ENCODE measurements at places on chromosomes 5 and 9. TPM values are rescaled to one million over a fixed set of nuclear protein-coding genes. Genes with fewer than 3 reads are reported as not detected.

PFN3 gene
- not detected for total RNA-seq

GRCh38 chr5:36177154-36177553 is 25.2 kb downstream of the SKP2 start:
- no peak for DNase-seq

DNA sequence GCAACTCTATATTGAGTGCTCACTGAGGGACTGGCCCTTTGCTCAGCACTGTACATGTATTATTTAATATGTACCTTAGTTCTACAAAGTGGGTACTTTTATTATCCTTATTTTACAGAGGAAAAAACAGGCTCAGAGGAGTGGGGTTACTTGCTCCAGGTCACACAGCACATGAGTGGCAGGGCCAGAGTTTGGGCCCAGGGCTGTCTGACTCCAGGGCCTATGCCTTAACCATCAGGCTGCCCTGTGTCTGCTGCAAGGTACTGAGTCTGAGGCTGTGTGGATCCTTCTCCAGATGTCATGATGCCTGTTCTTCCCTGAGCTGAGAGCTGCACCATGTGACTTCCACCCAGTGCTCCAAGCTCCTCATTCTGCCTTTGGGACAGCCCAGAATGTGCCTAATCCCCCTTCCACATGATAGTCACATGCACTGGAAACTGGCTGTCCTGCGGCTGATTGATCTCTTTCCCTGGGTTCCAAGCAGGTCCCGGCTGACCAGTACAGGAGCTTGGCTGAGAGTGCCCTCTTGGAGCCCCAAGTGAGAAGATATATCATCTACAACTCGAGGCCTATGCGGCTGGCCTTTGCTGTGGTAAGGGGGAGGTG is 15.4 kb downstream of the TMEM268 start:
- no peak for DNase-seq

DNA sequence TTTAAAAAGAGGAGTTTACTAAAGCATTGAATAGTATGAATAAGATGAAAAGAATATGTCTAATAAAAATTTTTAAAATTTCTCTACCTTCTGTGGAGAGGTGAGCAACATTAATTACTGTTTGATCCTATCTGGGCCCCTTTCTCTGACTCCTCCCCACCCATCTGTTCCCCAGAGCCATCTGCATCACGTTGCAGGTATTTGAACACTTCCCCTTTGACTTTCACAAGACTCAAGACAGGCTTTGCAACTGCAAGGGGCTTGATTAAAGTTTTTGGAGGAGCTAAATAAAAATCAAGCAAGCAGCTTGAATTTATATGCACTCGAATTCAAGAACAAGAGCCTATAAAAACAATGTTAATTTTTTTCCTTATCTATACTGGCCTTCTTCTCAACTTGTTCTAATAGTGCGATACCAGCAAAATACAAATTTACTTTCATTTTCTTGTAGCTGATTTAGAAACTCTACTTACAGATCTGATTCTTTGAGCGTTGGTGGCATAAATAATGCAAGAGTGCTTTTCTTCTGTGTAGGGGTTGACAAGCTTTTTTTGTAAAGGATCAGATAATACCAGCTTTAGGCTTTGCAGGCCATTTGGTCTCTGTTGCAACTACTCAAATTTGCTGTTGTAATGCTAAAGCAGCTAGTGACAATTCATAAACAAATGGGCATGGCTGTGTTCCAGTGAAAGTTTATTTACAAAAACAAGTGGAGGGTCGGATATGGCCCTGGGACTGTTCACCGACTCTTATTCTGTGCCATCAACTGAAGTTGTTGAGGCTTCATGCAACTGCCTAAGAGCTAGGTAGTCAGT is 21.2 kb downstream of the TXNDC8 start:
- DNase-seq = no peak

- DNase-seq = no peak
These were observed 165.6 kb downstream of the YTHDC2 start for GRCh38 chr5:113678924-113679575.
